ENCODE measurements at places on chromosomes 12 and 14.
A peak's percentile ranks its signal among the peaks of the same experiment; 100 is the strongest.

- no peak for DNase-seq
Observed at GRCh38 chr14:54207476-54208462, 189.0 kb upstream of the CDKN3 start.

DNA sequence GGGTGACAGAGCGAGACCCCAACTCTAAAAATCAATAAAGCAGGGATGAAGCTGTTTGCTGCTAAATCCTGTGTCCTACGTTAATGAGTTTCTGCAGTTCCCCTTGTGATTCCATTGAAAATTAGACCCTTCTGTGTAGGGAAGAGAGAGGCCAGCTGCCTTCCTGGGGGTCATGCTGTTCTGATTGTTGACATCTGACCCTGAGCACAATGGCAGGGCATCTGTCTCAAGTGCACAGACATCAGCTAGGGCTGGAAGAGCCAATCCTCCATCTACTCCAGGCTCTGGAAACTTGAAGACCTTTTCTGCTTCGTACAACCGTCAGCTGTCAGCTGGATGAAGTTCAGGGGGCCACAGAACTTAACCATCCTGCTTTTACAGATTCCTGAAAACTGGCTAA lies 10.1 kb downstream of the FBXL14 start:
- DNase-seq = no peak

DNA sequence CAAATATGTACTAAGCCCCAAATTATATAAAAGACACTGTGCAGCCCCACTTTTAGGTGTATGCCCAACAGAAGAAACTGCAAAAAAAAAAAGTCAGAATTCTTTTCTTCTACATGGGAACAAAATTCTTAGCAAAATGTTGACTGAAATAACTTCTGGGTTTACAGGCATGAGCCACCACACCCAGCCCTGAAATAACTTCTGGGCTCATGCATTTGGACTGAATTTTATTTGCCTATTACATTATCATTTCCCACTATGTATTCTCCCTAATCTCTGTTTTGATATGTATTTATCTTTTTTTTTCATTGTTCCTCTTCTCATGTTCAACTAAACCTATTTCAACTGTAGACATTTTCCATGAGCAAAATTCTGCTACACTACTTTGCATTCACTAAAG lies 169.2 kb downstream of the GRIN2B start:
- DNase-seq = no peak

- no peak for DNase-seq
Observed at GRCh38 chr12:5371631-5372030, 60.3 kb upstream of the NTF3 start.

DNA sequence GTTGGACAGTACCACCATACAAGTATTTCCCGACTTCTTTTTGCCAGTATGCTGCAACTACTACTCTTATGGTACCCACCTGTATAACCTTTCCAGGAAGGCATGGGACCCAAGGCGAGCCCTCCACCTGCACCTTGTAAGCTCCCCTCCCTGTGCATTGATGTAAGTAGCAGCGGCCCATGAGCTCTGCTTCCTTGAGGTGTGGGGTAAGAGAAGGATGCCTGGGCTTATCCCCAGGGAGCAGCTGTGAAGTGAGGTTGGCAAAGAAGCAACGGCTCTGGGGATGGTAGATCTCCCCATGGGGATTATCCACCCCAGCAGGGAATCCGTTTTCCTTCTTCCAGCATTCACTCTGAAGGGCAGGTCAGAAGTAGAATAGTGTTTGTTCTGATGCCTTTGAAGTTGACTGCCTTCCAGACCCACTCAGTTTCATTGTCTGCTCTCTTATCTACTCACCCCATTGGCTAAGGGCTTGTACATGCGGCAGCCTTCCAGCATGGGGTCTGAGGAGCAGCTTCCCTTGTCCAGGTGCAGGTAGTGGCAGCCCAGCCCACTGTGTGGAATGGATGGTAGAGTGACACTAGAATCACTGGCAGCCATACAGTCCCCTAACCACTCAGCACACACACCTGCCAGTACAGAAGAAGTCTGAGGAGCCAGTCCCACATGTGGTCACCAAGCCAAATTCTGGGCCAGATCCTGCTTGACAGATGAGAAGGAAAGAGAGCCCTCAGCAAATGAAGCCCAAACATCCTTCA lies 3.4 kb downstream of the CIROP start:
- DNase-seq = no peak

GRCh38 chr14:37587881-37588666 lies 7.0 kb downstream of the FOXA1 start:
- DNase-seq = no peak

- no peak for DNase-seq
Observed at GRCh38 chr14:65281991-65282895, 130.3 kb upstream of the FUT8 start.

- no peak for DNase-seq
Observed at GRCh38 chr14:47660158-47660557, 15.2 kb downstream of the MDGA2 start.

DNA sequence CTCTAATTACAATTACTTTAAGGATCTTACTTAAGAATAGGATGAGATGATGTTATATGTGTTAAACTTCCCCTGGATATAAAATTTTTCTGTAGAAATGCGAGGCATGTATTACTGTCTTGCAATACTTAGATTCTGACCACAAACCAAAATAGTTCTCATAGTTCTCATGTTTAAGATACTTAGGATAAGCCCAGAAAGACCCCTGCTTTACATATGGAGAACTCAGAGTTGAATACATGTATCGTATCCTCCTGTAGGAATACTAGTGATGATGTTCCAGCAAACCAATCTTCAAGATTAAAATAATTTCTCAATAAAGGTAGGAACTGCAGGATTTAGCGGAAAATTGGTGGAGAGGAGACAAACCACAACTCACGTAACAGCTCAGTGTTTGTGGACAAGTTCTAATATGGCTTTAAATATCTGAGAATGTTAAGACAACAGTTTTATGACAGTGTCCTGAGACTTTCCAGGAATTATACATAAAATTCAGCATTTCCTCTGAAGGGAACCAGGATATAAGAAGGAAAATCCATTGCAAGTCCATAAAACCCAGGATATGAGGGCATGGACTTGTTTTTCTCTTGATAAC lies 114.7 kb upstream of the CRY1 start:
- no peak for DNase-seq

DNA sequence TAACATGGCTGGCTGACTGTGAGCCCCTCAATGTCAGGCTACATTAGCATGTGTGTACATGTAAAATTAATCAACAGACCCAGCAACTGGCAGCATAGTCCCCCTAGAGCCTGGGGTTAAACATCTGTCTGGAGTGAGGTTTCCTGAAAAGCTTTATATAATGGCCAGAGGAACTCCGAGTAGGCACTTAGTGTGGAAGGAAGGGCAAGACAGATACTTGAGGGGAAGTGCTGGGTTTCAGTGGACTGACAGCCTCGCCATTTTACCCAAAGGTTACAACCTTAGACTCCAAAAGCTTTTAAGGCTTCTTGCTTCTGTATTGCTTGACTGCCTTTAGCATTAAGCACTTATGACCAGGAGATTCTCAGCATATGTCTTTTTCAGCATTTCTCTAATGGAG lies 430.8 kb downstream of the FLRT2 start:
- DNase-seq = no peak

- no peak for DNase-seq
Observed at GRCh38 chr12:94418517-94418916, 41.1 kb downstream of the CEP83 start.

DNA sequence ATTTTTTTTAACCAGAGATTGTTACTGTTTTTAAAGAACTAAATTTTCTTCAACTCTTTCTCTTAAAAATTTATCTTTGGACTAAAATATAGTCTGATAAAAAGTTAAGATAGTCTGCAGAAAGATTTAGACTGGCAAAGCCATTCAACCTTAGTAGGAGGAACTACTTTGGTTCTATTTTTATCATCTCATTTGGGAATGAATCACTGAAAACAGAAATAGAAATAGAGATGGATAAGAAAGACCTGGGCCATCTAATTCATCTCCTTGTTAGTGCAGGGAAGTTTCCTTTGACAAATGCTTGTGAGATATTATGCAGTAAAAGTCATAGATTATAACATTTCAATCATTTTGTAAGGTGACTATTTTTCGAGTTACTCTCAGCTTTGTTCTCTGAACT lies 263.2 kb upstream of the NPAS3 start:
- no peak for DNase-seq

DNA sequence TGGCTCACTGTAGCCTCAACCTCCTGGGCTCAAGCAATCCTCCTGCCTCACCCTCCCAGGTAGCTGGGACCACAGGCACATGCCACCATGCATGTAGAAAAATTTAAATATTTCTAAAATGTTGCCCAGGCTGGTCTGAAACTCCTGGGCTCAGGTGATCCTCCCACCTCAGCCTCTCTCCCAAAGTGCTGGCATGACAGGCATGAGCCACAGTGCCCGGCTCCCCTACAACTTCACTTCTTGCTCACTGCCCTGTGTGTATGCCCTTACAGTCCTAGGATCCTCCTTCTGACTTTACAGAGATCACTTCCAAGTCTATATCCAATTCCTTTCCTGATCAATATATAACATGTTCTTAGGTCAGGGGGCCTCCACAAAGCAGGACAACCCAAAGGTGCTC lies 23.8 kb upstream of the CREBL2 start:
- DNase-seq = no peak

- DNase-seq = no peak
Observed at GRCh38 chr12:43776498-43776897, 17.7 kb downstream of the IRAK4 start.

DNA sequence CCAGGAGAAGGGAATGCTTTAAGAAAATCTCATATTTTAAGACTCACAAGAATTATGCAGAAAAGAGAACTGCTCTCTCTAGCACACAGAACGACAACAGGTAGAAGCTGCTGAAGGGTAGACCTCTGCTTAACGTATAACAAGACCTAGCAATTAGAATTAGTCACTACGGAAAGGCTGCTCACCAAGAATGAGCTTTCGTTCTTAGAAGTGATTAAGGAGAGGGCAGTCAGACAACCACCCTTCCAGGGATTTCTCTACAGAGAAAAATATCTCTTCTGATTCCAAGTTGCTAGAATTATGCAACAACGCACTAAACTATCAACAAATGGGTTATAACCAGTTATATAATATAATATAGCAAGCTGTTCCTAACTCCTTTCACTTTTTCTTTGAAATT lies 18.6 kb downstream of the LRIG3 start:
- no peak for DNase-seq

GRCh38 chr14:41604721-41605531 lies 1.8 kb upstream of the LRFN5 start:
- DNase-seq = no peak

GRCh38 chr12:51047655-51048540 lies at the start of gene LETMD1:
Gene LETMD1 (plus strand): TSS chr12:51048327. CDS start chr12:51048357, 30 bp downstream.
- peak; percentile 92 for DNase-seq

DNA sequence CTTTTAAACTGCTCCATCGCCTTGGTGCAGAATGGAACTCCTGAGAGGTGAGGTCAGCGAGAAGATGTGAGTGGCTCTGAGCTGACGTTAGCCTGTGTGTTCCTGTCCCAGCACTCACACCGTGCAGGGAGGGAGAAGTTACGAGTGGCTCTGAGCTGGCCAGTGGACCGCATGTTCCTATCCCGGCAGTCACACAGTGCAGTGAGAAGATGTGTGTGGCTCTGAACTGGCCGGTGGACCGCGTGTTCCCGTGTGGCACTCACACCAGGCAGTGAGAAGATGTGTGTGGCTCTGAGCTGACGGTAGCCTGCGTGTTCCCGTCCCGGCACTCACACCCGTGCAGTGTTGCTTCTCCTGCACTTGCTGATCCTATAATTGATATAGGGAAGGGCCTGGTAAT lies 59.9 kb downstream of the VCPKMT start:
- no peak for DNase-seq

GRCh38 chr12:74365178-74365964 lies 172.3 kb upstream of the ATXN7L3B start:
- no peak for DNase-seq

DNA sequence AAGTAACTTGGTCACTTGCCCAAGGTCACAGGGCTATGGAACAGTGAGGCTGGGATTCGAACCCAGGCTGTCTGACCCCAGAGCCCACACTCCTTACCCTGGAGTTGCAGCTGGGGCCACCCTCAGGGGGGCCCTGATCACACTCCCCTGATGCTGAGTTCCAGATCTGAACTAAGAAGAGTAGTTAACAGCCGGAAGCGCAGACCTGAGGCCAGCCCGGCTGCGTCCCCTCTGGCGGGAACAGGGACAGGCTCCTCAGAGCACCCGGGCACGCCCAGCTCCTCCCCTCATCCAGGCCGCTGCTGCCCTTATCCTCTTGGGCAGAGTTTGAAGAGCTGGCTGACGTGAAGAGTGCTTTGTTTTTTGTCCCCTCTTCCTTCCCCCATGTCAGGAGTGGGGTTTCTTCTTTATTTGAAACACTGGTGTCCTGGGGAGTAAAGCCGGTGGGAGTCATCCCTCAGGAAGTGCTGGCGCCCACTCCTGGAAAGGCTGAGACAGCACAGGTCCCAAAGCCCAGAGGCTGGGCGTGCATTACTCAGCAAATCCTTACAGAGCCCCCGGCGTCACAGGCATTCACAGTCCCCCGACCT lies 8.7 kb downstream of the PHB2 start:
- no peak for DNase-seq

GRCh38 chr12:41684997-41685396 lies 459.7 kb downstream of the GXYLT1 start:
- DNase-seq = no peak

GRCh38 chr12:68425998-68426397 lies 93.8 kb upstream of the MDM1 start:
- DNase-seq = no peak

- no peak for DNase-seq
Observed at GRCh38 chr12:123960856-123961255, 11.8 kb downstream of the CCDC92 start.

GRCh38 chr12:26636710-26637328 lies 196.2 kb downstream of the ITPR2 start:
- DNase-seq = no peak

DNA sequence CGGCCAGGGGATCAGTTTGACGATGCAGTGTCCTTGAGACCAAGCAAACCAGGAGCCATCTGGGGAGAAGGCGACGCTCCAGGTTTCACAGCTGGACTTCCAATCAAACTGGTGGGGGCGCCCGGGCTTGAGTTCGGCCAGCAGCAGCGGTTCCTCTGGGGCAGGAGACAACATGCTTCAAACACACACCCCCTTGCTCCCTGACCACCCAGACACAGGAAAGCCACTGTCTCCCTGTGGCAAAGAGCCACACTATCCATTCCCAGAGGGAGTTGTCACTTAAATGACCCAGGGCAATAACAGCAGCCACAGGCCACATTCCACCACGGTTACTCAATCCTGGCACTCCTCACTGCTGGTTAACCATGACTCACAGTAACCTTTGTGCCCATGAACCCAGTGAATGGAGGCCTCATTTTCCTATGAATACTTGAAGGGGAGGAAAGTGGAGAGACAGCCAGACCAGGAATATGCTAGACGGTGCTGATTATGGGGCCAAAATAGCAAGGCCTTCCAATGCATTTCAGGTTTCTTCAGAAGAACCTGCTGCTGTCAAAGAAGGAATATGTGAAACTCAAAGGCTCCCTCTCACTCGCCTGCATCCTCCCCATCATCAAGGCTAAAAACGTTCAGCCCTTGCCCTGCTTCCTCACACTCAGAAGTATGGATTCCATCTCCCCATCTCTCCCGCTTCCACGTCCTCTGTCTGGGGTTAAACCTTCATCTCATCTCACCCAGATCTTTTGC lies 8.5 kb downstream of the WSB2 start:
- DNase-seq = no peak
